ENCODE measurements at places on chromosomes 7 and 10. TPM values are rescaled to one million over a fixed set of nuclear protein-coding genes. Genes with fewer than 3 reads are reported as not detected.

The IGFBP1 gene
- not detected for total RNA-seq

The STEAP1B gene
- not detected for total RNA-seq

The ZMIZ1 gene
- total RNA-seq = 69.6 TPM

The GIMAP8 gene
- total RNA-seq = 2.5 TPM

The CRCP gene
- 48.1 TPM for total RNA-seq

DNA sequence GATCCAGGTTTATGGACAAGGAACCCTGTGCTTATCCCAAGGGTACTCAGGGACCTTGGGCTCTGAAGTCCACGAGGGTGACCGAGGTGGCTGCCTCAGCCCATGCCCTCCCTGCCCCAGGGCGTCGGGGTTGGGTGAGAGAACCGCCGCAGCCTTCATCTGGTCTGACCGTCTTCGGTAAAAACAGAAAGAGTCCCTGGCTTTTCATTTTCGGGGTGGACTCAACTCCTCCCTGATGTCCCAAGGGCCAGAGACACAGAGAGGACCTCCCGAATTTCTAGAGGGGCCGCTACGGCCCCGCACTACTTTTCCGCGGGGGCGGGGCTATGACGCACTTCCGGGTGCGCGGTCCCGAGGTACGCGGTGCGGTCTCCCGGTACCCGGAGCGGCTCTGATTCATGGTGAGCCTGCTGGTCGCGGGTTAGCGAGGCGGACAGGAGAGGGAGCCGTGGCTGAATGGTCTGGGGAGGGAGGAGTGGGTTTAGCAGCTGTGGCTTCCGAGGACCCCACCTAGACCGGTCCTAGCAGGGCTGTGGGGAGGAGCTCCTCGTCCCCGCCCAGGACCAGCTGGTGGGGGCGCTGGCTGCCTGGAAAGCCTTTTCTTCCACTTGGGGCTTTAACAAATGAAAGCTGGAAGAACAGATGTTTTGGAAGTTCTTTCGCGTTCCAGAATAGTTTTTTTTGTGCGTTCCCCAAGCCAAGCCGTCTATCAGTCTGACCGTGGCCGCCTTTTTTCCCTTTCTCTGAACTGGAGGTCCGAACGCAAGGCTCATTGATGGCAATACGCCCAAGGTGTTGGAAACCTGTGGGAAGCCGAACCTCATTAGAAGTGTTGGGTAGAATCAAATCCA is at the start of gene ZSCAN21:
TSS of gene ZSCAN21 (plus strand) at position 334 of the 851 bp plus-strand sequence. CDS start 7,233 bp downstream, outside the sequence.
- peak; percentile 77 for DNase-seq
- H3K27ac ChIP-seq = peak within 1 kb of the TSS; percentile 93
- H3K4me3 ChIP-seq = peak within 1 kb of the TSS; percentile 59
- H3K36me3 ChIP-seq = no peaks in the 10 kb centered on the region
- no peaks in the 10 kb centered on the region for H3K4me1 ChIP-seq

- no peak for DNase-seq
- H3K4me3 ChIP-seq = no peak overlapping the region
- H3K4me1 ChIP-seq = no peaks in the 10 kb centered on the region
- no peaks in the 10 kb centered on the region for H3K36me3 ChIP-seq
- no peak overlapping the region for H3K27ac ChIP-seq
Measured at GRCh38 chr10:8844141-8844540, 789.7 kb downstream of the GATA3 start.

GRCh38 chr7:73397521-73398281 is 35.9 kb upstream of the FZD9 start:
- H3K27me3 ChIP-seq = no peaks in the 10 kb centered on the region
- no peaks in the 10 kb centered on the region for H3K36me3 ChIP-seq

DNA sequence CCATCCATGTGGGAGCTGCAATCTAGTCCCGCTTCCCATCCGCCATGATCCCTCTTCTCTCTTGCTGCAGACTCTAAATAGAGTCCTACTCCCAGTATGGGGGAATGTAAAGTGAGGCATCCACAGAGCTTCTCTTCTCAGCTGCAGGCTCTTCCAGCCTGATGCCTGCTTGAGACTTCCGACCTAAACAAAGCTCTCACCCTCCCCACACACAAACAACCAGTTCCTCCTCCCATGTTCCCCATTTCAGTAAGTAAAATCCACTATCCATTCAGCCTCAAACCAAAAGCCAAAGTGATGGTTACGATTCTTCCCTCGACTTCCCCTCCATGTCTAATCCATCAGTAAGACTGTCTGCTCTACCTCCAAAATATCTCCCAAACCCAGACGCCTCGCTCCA is 108.2 kb upstream of the NFE2L3 start:
- H3K27ac ChIP-seq = no peak overlapping the region
- no peak overlapping the region for H3K4me3 ChIP-seq
- H3K36me3 ChIP-seq = no peaks in the 10 kb centered on the region
- no peaks in the 10 kb centered on the region for H3K27me3 ChIP-seq
- no peaks in the 10 kb centered on the region for H3K4me1 ChIP-seq

- no peak overlapping the region for H3K4me3 ChIP-seq
- no peak for DNase-seq
- H3K4me1 ChIP-seq = no peaks in the 10 kb centered on the region
- no peak overlapping the region for H3K27ac ChIP-seq
- no peaks in the 10 kb centered on the region for H3K27me3 ChIP-seq
Measured at GRCh38 chr10:118054383-118054782, 7.6 kb upstream of the RAB11FIP2 start.

DNA sequence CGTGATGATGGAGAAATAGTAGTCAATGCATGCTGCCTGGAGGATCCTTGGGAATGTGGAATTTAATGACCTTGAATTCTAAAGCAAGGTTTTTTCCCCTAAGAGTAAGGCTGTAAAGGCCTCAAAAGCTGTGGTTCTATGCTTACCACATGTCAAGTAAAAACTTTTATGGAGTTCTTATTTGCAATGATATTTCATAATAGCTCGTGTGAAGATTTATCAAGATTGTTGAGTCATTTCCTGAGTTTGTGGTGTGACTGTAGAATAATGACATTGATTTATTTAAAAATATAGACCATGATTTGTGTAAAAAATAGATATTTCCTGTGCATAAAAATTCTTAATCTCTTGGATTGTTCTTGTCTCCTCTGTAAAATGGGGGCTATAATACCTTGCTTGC is 67.5 kb upstream of the SORCS1 start:
- no peak for DNase-seq
- H3K4me1 ChIP-seq = no peaks in the 10 kb centered on the region
- no peak overlapping the region for H3K4me3 ChIP-seq
- no peaks in the 10 kb centered on the region for H3K36me3 ChIP-seq

DNA sequence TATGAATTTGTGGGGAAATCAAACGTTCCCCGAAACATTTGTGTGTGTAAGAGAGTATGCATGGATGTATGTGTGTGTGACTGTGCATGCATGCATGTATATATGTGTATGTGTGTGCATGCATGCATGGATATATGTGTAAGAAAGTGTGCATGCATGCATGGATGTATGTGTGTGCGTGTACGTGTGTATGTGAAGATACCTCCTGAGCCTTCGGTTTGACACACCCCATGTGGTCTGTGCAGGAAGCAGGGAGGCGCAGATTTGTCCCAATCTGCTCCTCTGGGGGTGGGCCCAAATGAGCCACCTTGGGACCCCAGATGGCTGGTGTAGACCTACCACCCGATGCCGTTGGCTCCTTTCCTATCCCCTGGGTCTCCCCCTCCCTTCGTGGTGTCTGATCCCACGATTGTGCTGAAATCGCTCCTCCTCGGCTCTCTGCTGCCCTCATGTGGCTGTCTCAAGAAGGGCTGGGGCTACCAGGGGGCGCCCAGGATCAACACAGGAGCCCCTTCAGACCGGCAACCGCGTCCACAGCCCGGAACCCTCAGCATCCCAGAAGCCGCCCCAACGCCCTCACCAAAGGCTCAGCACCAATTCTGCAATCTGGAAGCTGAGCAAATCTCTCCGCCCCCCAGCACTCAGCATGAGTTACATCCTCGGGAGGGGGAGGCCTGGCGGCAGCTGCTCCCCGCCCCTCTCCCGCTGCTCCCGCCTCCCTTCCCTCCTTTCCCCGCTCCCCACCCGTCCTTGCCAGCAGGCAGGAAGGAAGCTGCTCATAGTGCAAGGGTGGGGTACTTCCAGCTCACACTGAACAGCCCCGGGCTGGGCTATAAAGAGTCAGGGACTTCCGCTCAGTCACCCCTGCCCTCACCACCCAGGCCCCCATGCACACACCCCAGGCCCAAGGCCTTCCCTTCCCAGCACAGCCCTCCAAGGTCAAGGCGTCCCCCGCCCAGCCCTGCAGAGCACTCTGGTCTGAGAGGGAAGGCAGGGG is 2.3 kb upstream of the NOS3 start:
- no peaks in the 10 kb centered on the region for H3K27me3 ChIP-seq
- H3K27ac ChIP-seq = no peak overlapping the region
- no peak for DNase-seq
- no peak overlapping the region for H3K4me3 ChIP-seq
- H3K4me1 ChIP-seq = no peaks in the 10 kb centered on the region

DNA sequence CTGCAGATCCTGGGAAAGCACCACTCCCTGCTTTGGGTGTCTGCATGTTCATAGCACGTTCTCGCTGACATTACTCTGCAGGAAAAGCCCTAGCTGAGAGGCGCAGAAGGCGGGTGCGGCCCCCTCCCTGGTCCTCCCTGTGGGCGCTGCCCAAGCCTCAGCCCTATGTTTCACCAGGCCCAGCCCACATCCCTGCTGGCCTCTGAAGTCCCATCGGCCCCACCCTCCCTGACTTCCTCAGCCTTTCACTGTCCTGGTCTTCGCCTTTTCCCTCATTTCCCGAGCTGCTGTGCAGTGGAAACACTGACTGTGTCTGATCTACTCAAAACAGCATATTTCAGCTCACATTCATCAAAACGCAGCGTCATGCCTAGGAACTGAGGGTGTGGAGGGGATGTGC is 36.3 kb upstream of the DIP2C start:
- no peak overlapping the region for H3K4me3 ChIP-seq
- no peaks in the 10 kb centered on the region for H3K36me3 ChIP-seq
- no peak overlapping the region for H3K27ac ChIP-seq
- no peaks in the 10 kb centered on the region for H3K4me1 ChIP-seq
- no peak for DNase-seq

GRCh38 chr10:34641913-34642558 is 173.1 kb downstream of the PARD3 start:
- H3K4me3 ChIP-seq = no peak overlapping the region
- H3K27me3 ChIP-seq = no peaks in the 10 kb centered on the region
- H3K36me3 ChIP-seq = no peaks in the 10 kb centered on the region
- H3K4me1 ChIP-seq = peaks cover 6% of the 10 kb centered on the region
- H3K27ac ChIP-seq = no peak overlapping the region

- no peak overlapping the region for H3K4me3 ChIP-seq
- H3K36me3 ChIP-seq = no peaks in the 10 kb centered on the region
- H3K27me3 ChIP-seq = no peaks in the 10 kb centered on the region
- H3K27ac ChIP-seq = no peak overlapping the region
- H3K4me1 ChIP-seq = no peaks in the 10 kb centered on the region
Measured at GRCh38 chr7:96253441-96253840, 68.5 kb downstream of the SLC25A13 start.

DNA sequence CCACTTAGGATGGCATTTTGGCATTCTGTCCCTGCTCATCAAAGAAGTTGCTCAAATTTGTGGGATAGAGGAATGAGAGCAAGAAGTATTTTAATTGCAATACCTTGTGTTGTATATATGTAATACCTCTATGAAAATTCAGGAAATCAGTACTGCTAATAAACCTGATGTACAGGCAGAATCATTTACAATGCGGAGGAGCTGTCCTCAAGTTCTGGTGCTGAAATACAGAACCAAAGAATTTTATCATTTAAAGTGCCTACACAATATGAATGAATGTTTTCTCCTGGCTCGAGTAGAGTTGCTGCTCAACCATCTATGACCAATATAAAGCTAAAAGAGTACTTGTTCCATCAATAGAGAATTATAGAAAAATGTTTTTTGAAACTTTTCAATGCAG is 305.8 kb downstream of the PLXNA4 start:
- DNase-seq = no peak
- no peaks in the 10 kb centered on the region for H3K4me1 ChIP-seq
- H3K36me3 ChIP-seq = no peaks in the 10 kb centered on the region
- H3K27ac ChIP-seq = no peak overlapping the region
- H3K4me3 ChIP-seq = no peak overlapping the region

GRCh38 chr10:2744547-2745200 is 322.7 kb upstream of the PFKP start:
- H3K4me3 ChIP-seq = no peak overlapping the region
- H3K27ac ChIP-seq = no peak overlapping the region
- no peaks in the 10 kb centered on the region for H3K27me3 ChIP-seq
- DNase-seq = no peak

DNA sequence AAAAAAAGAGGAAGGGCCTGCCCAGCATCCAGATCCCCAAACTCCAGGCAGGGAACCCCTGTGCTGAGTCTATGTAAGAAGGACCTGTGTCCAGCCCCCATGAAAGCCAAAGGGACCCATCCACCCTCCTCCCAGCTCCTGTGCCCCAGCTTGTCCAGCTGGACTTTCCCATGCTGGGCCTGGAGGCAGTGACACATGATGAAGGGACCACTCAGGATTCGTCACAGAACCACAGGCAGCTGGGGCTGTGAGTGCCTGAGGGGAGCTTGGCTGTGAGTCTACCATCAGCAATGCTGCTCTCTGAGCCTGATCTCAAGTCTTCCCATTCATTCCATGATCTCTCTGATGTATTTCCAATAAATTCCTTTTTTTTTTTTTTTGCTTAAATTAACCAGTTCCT is 36.2 kb upstream of the MNX1 start:
- H3K4me1 ChIP-seq = no peaks in the 10 kb centered on the region
- no peaks in the 10 kb centered on the region for H3K36me3 ChIP-seq
- H3K4me3 ChIP-seq = no peak overlapping the region

DNA sequence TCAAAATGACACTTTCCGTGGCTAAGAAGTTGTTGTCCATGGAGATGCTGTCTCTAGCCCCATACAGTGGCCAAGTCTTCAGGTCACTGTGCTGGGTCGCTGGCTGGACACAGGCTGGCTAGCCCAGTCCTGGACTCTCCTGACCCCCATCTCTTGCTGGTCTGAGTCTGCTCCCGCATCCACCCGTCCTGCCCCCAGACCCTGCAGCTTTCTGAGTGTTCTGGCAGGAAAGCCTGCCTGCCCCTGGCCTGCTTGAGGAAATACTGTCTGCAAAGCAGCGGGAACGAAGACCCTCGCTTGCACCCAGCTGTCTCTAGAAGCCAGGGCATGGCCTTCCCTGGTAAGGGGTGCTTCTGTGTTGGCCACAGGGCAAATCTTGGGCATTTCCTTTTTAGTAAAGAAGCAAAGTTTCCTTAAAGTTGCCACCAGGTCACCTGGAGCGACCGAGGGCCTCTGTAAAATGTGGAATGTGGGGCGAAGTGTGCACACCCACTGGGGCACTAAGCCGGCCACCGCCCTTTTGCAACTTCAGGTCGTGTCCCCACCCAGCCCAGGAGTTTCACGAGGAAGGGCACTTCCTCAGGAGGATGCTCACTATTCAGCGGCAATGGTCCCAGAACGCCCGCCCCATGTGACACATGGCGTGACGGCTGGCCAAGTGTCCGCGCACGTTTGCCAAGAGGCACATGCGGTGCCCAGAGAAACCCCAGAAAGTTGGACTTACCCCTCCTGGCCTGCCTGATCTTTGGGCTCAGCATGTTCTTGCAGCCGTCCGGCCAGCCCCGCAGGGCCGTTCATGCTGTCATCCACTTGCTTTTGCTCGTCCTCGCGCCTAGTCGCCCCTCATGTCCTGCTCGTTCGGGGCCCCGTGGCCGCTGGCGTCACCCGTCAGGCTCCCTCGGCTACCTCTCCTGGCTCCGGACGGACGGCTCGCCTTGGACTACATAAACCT is 558 bp downstream of the ARHGAP22 start:
- no peaks in the 10 kb centered on the region for H3K36me3 ChIP-seq
- peaks cover 6% of the 10 kb centered on the region for H3K27me3 ChIP-seq
- peak overlapping the region; percentile 25 for H3K4me3 ChIP-seq
- no peak overlapping the region for H3K27ac ChIP-seq

- H3K27ac ChIP-seq = peak overlapping the region; percentile 51
- H3K27me3 ChIP-seq = no peaks in the 10 kb centered on the region
- H3K4me1 ChIP-seq = peaks cover 2% of the 10 kb centered on the region
- H3K36me3 ChIP-seq = no peaks in the 10 kb centered on the region
- no peak overlapping the region for H3K4me3 ChIP-seq
Measured at GRCh38 chr10:97412891-97413304, 11.8 kb upstream of the RRP12 start.
